ENCODE measurements at places on chromosomes 1 and 21. TPM values are rescaled to one million over a fixed set of nuclear protein-coding genes. Genes with fewer than 3 reads are reported as not detected.

DNA sequence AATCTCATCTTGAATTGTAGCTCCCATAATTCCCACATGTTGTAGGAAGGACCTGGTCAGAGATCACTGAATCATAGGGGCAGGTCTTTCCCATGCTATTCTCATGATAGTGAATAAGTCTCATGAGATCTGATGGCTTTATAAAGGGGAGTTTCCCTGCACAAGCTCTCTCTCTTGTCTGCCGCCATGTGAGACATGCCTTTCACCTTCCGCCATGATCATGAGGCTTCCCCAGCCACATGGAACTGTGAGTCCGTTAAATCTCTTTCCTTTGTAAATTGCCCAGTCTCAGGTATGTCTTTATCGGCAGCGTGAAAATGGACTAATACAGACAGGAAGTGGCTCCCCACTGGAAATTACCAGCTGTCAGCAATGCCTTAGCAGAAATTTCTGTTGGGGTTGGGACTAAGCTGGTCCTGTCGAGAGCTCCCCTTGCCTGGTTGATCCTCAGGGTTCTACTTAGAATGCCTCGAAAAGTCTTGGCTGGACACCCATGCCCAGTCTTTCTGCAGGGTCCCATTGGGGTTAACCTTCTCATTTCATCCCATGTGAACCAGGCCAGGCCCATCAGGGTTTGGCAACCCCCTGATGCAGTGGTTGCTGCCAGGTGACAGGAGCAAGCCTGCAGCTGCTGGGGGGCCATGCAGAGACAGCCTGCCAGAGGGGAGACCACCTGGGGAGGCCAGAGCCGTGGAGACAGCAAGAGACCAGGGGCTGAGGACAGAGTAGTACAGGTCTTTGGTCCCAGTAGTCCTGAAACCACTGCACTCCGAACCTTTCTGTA is 2.8 kb upstream of the ABCG1 start:
- DNase-seq, result no peak

- no peak for DNase-seq
Measured at GRCh38 chr1:246364415-246364941, 142.6 kb downstream of the SMYD3 start.

ASCL5 gene
- 0.15 TPM for polyA plus RNA-seq

DNA sequence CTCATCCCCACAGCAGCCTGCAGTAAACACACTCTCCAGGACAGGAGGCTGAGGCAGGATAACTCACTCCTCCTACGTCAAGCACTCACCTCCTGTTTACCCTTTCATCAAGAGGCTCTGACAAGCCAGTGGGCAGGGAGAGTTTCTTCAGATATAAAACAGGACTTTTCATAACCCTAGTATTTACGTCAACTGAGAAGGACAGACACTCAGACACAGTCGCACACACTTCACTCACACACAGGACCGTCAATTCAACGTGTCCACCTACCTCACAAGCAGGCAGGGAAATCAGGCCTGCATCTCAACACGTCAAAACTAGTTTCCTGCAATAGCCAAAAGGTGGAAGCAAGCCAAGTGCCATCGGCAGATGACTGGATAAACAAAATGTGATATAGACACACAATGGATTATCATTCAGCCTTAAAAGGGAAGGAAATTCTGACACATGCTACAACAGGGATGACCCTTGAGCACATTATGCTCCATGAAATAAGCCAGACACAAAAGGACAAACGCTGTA is 48.6 kb downstream of the ITPKB start:
- no peak for DNase-seq

DNA sequence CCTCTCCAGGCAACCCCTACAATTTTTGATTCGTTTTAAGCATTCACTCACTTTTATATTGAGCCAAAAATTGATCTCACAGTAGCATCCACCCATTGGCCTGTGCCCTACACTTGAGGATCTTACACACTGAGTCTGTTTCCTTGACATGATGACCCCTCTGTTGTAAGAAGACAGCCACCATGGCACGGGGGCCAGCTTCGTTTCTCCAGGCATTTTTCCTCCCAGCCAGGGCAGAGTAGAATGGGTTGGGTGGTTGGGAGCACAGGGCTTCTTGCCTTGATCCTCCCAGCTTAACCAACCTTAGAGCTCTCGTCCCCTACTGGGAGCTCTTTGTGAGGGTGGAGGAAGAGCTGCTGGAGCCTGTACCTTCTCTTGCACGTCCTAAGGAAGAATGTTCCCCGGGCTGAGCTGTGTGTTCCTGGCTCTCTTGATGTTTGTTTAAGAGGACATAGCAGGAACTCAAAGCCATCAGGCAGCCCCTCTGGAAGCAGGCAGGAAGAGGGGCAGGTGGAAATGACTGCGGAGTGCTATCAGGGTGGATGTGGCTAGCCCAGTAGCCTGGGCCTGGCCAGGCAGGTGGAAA is 213.2 kb upstream of the TMEM51 start:
- DNase-seq, result no peak

GRCh38 chr21:35396655-35397054 is 347.6 kb upstream of the RUNX1 start:
- no peak for DNase-seq
